GM23248 (cell line): ENCODE measurements at places on chromosomes 6 and 20. TPM values are rescaled to one million over a fixed set of nuclear protein-coding genes. Genes with fewer than 3 reads are reported as not detected.

GRCh38 chr6:107077710-107078109 is 37.6 kb downstream of the BEND3 start:
- 0 out of 2 replicates have a peak, but pooled peaks cover 5% of the 10 kb centered on the region for H3K4me1 ChIP-seq
- H3K27ac ChIP-seq = no peak overlapping the region
- no peaks in the 10 kb centered on the region for H3K27me3 ChIP-seq

- no peak overlapping the region for H3K4me3 ChIP-seq
- no peaks in the 10 kb centered on the region for H3K36me3 ChIP-seq
- no peak overlapping the region for H3K27ac ChIP-seq
- no peaks in the 10 kb centered on the region for H3K27me3 ChIP-seq
Observed at GRCh38 chr6:21844120-21844917, 250.8 kb downstream of the SOX4 start.

DNA sequence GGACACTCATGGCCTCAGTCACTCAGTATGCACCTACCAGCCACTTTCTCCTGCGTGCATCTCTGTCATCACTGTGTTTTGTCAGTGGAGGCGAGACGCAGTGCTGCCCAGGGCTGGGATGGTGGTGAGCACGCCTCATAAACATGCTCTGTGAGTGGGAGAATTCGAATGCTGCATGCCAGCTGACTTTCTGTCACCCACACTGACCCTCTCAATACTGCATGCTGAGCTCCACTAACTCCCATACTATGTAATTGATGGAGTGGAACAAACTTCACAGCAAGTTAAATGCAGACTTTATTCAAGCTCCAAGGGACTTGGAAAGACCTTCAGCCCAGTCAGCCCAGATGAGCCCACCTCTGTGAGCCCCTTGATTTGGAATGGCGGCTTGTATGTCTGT is 22.7 kb upstream of the GGTLC1 start:
- H3K27ac ChIP-seq = no peak overlapping the region
- no peak overlapping the region for H3K4me3 ChIP-seq
- DNase-seq = no peak

- no peaks in the 10 kb centered on the region for H3K27me3 ChIP-seq
- peak overlapping the region; percentile 69 for H3K27ac ChIP-seq
- peaks cover 54% of the 10 kb centered on the region for H3K4me1 ChIP-seq
- DNase-seq = no peak
- no peaks in the 10 kb centered on the region for H3K36me3 ChIP-seq
- peak overlapping the region; percentile 58 for H3K4me3 ChIP-seq
Observed at GRCh38 chr6:108580646-108581045, 19.9 kb downstream of the FOXO3 start.

- peaks cover 29% of the 10 kb centered on the region for H3K4me1 ChIP-seq
- DNase-seq = peak; percentile 51
- no peaks in the 10 kb centered on the region for H3K36me3 ChIP-seq
- no peaks in the 10 kb centered on the region for H3K27me3 ChIP-seq
- H3K27ac ChIP-seq = no peak overlapping the region
- H3K4me3 ChIP-seq = peak overlapping the region; percentile 77
Observed at GRCh38 chr6:150144294-150144868, 1.5 kb downstream of the PPP1R14C start.

DNA sequence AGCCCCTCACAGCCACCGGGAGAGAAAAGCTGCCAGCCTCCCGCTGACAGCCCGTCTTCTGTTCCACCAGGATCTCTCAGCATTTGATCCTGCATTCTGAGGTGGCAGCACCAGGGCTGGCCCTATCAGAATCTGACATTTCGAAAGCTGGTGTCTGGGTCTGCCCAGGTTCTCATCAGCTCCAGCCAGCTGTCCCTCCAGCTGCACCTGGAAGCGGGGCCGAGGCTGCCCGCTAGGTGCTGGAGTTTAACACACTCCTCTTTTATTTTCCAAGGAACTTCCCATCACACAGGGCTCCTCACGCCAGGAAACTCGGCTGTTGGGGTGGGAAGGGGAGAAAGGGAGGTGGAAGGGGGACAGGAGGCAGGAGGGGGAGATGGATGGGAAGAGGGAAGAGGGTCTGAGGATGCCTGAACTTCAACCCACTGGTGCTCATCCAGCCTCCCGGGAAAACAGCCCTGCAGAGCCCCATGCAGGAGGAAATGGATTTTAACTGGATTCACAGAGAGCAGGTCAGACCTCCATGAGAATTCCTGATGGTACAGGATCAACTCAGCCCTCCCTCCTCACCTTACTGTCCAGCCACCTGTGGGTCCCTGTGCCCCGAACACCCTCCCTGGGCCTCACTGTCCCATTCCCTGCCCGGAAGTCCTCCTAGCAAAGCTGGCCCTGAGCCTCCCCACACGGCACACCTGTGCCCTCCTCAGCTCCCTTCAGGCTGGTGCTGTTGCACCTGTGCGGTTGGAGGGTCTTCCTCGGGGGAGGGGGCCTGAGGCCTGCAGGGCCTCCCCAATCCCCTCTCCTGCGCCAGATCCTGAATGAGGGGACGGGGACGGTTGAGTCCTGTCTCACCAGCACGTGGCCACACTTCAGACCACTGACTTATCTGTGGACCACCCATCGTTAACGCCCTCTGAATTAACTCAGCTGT is 3.9 kb upstream of the LSM14B start:
- H3K36me3 ChIP-seq = no peaks in the 10 kb centered on the region
- DNase-seq = no peak
- H3K4me3 ChIP-seq = no peak overlapping the region
- 0 out of 2 replicates have a peak, but pooled peaks cover 1% of the 10 kb centered on the region for H3K4me1 ChIP-seq

DNA sequence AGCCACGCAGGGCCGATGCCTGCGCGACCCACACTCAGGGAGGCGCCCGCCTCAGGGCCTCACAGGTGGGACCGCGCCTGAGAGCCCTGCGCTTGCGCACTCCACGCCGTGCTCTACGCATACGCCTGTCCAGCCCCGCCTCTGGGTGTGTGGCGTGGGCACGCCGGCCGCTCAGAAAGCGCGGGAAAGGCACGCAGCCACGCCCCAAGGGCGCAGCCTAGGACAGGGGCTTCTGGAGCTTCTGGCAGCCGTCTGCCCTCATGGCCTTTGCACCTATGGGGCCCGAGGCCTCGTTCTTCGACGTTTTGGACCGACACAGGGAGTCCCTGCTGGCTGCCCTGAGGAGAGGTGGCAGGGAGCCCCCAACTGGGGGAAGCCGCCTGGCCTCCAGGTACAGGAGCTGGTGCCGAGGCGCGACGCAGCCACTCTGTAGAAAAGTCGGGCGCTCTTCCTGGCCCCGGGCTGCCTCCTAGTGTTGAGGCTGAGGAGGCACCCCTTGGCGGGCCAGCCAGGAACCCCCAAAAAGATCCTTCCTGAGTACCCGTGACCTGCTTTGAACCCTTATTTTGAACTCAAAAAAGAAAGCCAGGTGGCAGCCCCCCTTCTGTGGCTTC is at the start of gene SPO11:
TSS of gene SPO11 (plus strand) at position 196 of the 614 bp plus-strand sequence. CDS start at position 261, 65 bp downstream.
- no peak within 1 kb of the TSS for H3K4me3 ChIP-seq
- no peaks in the 10 kb centered on the region for H3K36me3 ChIP-seq
- peaks cover 40% of the 10 kb centered on the region for H3K27me3 ChIP-seq
- no peak for DNase-seq

DNA sequence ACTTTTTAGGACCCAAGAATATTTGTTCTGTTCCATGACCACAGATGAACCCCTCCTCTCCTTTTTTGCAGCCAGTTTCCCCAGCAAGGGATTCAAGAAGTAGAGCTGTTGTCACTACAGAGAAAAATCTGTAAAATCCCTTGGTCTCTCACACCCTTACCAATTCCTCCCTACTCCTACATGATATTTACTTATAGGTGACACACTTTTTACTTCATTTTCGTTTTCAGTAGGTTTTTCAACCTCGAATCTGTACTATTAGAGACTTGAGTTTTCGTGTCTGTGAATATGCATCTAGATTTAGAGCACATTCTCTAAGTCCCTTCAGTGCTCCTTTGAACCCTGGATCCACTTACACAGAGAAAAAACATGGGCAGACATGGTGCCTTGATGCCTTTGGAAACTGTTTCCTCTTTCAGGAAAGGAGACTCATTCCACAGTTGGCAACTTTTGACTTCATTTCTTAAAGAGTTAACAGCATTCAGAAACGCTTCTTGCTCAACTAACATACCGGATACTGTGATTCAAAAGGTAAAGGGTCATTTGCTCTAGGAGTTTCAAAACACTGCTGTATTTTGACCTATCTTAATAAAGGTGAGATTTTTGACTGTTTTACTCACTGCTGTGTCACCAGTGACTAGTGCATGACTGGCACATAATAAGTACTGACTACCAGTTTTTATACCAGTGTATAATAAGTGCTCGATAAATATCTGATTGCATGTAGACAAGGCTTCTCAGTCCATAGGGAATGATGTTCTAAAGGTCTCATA is 50.6 kb downstream of the LAMA4 start:
- peak; percentile 94 for DNase-seq
- 0 out of 2 replicates have a peak overlapping the region, but pooled peaks have one; percentile 2 for H3K4me3 ChIP-seq
- peak overlapping the region; percentile 88 for H3K27ac ChIP-seq
- no peaks in the 10 kb centered on the region for H3K27me3 ChIP-seq

COQ3 gene
- total RNA-seq = 2.5 and 3.5 TPM in 2 replicates

- H3K36me3 ChIP-seq = no peaks in the 10 kb centered on the region
- peaks cover 53% of the 10 kb centered on the region for H3K4me1 ChIP-seq
- H3K4me3 ChIP-seq = no peak overlapping the region
- DNase-seq = peak; percentile 99
- no peaks in the 10 kb centered on the region for H3K27me3 ChIP-seq
Observed at GRCh38 chr6:11921017-11921438, 91.1 kb upstream of the HIVEP1 start.
